CD14-positive monocyte (primary cell): ENCODE measurements at places on chromosomes 3 and 15.

GRCh38 chr3:85360742-85361387 lies 402.1 kb downstream of the CADM2 start:
- no peak for DNase-seq

- DNase-seq: no peak
Measured at GRCh38 chr15:101458158-101458900, 31.2 kb downstream of the PCSK6 start.

- DNase-seq: no peak
Measured at GRCh38 chr3:111890051-111890580, 31.1 kb downstream of the PHLDB2 start.

- peak; percentile 44 for DNase-seq
Measured at GRCh38 chr15:31255732-31256377, 70.8 kb upstream of the KLF13 start.

DNA sequence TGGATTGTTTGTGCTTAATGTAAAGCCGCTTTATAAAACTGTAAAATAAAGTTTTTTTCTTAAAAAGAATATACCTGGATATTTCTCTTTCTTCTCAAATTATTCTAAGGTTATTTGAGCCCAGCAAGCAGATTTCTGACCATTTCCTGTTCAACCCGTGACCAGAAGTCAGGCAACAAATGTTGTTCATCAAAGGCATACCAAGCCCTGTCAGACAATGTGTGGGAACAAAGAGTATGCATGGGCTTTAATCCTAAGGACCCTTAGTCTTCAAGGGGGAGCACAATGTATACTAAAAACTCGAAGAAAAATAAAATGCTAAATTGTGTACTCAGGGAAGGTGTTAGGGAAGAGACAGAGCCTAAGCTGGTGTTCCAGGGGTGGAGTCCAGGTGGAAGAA lies 26.6 kb upstream of the PAQR5 start:
- DNase-seq: no peak

GRCh38 chr15:44347495-44347894 lies 59.0 kb downstream of the GOLM2 start:
- DNase-seq: no peak

GRCh38 chr15:74787251-74788041 lies 5.6 kb downstream of the CSK start:
- DNase-seq: peak; percentile 92

- no peak for DNase-seq
Measured at GRCh38 chr15:53548236-53548635, 211.2 kb downstream of the WDR72 start.

- DNase-seq: no peak
Measured at GRCh38 chr3:132262305-132262704, 54.9 kb upstream of the ACP3 start.

- no peak for DNase-seq
Measured at GRCh38 chr15:48945386-48945785, 18.3 kb downstream of the SHC4 start.
